ENCODE measurements at places on chromosomes 11 and 22.
A peak's percentile ranks its signal among the peaks of the same experiment; 100 is the strongest.

- no peak for DNase-seq
Observed at GRCh38 chr11:15748741-15749140, 607.6 kb downstream of the SOX6 start.

DNA sequence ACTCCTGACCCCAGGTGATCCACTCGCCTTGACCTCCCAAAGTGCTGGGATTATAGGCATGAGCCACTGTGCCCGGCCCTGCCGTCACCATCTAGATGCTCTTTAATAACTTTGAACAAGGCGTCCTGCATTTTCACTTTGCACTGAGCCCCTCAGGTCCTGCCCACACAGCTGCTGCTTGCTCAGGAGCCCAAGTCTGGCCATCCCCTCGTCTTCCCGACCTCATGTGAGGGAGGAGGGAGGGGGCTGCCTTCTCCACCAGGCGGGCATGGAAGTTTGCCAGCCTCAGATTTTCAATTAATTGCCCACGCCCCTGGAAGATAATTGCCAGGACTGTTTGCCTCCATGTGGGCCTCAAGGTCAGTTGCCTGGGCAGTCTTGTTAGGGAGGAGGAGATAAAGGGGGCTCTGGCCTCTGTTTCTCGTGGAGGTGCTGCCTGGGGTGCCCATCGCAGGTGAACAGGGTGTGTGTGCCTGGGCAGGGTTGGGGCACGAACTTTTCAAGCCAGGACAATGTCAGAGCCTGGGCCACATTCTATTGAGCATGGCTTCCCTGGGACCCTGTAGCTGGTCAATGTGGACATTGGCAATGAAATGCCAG is 27.9 kb upstream of the MYEOV start:
- no peak for DNase-seq

GRCh38 chr22:30287648-30288418 is 1.5 kb downstream of the CASTOR1 start:
- DNase-seq: peak; percentile 77

DNA sequence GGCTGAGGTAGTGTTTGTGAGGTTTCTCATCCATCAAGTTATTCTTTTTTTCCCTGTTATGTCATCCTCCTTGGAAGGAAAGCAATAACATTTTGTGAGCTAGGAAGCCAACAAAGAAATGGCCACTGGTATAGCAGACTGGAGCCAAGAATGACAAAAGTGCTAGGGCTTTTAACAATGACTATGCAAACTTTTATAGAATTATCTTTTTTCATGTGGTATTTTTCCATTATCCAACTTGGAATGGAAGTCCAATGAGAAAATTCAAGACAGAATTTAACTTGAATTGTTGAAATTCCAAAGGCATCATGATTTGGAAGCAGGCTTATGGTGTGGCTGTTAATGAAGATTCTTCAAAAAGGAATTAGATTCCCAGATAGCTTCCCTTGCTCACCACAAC is 216.4 kb upstream of the PDGFD start:
- DNase-seq: no peak

DNA sequence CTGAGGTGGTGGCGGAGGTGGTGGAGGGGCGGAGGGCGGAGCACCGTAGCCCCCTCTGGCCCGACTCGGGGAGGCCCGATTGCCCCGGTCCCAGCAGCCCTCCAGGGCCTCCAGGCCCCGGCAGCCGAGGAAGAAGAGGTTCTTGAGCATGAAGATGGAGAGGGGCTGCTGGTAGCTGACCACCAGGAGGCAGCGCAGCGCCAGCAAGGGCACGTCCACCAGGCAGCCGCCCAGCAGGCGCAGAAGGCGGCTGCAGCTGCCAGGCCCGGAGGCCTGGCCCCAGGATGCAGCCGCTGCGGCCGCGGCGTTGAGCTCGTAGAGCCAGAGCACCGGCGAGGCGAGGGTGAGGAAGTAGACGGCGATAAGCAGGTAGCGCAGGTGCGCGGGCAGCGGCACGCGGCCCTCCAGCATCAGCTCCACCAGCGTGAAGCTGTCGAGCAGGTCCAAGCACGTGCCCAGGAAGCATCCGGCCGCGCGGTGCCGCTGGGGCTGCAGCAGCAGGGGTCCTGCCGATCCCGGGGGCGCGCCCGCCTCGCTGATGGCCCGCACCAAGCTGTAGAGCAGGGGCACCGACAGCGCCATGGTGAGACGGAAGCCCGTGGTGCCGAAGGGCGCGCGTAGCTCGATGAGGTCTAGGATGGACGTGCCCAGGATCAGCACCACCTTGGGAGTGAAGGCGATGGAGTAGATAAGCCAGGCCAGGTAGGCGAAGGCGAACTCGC is 1.5 kb downstream of the TMEM121B start:
- DNase-seq: no peak

GRCh38 chr11:2120359-2121100 is 18.7 kb downstream of the IGF2 start:
- no peak for DNase-seq

GRCh38 chr22:26367402-26368245 is 61.4 kb upstream of the ASPHD2 start:
- DNase-seq: no peak

DNA sequence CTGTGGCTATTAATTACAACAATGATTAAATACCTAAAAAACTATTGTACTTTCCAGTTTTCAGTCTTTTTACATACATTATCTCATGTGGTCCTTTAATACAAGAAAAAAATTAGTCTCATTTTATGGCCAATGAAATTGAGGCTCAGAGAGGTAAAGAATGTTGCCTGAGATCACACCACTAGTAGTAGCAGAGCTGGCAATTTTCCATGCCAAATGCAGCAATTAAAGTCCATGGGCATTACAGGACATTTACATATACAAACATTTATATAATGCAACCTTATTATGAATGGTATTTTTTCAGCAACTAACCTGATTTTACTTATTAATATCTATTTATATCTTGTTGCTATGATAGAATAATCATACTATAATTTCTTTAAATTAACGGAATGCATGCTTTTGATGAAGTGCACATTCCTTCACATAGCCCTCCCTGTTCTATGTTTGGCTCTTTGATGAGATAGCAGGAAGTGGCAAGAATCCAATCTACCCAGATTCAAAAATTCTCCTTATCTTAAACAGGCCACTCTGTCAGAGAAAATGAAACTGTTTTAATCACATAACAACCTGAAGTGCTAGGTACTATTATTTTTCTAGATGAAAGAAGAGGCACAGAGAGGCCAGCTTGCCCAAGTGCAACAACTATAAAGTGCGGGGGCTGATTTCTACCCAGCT is 120.9 kb upstream of the LDLRAD3 start:
- DNase-seq: no peak

DNA sequence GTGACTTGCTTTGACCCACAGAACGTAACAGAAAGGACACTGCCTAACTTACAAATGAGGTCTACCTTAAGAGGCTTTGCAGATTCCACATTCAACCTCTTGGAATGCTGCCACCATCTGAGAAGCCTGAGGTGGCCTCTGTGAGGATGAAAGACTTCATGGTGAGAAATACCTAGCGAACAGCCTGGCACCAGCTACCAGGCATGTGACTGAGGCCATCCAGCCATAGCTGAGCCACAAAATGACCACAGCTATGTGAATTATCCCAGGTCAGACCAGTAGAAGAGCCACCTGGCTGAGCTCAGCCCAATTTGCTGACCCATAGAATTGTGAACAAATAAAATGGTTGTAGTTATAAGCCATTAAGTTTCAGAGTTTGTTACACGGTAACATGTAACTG is 37.5 kb downstream of the PPARA start:
- DNase-seq: no peak

DNA sequence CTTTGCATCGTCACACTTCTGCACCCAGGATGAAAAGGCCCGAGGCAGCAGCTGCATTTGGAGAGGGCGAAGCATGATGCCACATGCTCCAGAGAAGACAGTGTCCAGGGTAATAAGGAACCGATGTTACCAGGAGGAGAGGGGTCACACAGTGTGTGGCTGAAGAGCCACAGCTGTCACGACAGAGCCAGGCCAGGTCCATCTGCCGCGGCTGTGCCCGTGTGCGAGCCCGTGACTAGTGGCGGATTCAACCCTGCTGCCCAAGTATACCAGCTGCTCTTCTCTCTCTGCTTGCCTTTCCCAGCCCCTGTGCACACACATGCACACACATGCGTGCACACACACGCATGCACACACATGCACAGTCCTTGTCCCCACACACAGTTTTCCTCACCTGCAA is 1432.5 kb downstream of the BRD1 start:
- DNase-seq: no peak

GRCh38 chr11:132125988-132126871 is 755.8 kb downstream of the NTM start:
- no peak for DNase-seq

DNA sequence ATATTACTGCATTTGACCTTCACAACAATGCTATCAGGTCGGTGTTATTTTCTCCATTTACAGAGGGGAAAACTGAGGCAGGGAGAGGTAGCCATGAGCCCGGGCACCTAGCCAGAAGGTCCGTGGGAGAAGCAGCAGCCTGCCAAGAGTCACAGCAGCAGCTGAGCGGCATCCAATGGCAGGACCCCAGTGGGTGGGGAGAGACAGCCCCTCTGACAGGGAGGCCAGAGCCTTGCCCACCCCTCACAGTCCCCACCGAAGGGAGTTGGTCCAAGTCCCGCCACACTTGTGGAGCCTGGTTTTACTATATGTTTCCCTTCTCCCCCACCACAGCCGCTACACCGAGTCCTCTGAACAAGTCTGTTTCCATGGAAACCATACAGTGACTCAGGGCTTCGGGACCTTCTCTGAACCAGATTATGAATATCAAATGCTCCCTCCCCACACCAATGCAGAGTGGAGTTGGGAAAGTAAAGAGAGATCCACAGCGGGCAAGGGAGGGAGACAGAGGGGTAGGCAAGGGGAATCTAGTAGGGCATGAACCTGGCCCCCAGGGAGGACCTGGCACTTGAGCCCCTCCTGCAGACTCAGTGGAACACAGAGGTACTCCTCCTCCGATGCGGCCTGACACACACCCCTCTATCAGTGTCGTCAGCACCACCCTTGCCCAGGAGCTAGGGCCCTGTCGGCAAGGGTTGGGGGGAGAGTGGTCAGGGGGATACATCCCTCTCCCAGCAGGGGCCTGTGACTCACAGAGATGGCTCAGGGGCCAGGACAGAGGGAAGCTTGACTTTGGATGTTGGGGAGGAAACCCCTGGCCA is 2.5 kb downstream of the CHST1 start:
- DNase-seq: peak; percentile 73

GRCh38 chr11:126115816-126116331 is 53.2 kb upstream of the CDON start:
- DNase-seq: peak; percentile 81

DNA sequence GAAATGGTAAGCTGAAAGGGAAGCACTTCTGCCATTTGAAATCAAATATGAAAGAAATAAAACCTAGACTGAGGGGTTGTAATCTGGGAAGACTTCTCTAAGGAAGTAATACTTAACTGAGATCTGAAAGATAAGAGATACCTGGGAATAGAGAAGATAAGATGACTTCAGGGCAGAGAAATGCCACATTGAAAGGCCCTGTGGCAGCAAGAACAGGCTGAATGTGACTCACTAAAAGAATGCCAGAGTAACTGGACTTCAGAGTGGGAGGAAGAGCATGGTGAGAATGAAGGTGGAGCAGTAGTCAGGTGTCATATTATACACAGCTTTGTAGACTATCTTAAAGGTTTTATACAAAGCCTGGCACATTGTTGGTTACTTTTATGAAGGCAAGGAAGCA is 17.6 kb downstream of the CALCA start:
- no peak for DNase-seq

- DNase-seq: no peak
Observed at GRCh38 chr22:47367107-47367690, 604.7 kb downstream of the TBC1D22A start.

- DNase-seq: no peak
Observed at GRCh38 chr11:113481672-113482071, 6.5 kb upstream of the DRD2 start.

- no peak for DNase-seq
Observed at GRCh38 chr11:116400081-116400480, 372.7 kb downstream of the BUD13 start.

DNA sequence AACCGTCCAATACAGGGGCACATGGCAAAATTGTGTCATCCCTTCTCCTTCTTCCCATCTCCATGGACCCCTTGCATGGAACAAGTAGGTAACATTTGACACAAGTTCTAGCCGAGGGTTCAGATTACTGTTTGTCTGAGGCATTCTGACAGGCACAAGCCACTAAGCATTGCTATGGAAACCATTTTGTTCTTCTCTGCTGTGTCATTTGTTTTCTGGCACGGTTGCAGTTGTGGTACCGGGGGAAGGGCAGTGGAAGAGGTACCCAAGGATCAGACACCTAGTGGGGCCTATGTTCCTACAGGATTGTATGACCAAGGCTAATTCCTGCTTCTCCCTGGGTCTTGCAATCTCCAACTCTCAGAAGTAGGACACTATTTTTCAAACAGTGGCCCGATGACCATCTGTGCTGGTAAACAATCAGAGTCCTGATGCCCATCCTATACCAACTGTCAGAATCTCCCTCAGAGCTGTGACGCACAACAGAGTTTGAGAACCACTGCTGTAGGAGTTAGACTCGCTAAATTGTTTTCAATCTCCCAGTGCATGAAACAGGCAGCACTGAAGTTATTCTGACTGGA is 69.3 kb downstream of the KCNC1 start:
- no peak for DNase-seq

DNA sequence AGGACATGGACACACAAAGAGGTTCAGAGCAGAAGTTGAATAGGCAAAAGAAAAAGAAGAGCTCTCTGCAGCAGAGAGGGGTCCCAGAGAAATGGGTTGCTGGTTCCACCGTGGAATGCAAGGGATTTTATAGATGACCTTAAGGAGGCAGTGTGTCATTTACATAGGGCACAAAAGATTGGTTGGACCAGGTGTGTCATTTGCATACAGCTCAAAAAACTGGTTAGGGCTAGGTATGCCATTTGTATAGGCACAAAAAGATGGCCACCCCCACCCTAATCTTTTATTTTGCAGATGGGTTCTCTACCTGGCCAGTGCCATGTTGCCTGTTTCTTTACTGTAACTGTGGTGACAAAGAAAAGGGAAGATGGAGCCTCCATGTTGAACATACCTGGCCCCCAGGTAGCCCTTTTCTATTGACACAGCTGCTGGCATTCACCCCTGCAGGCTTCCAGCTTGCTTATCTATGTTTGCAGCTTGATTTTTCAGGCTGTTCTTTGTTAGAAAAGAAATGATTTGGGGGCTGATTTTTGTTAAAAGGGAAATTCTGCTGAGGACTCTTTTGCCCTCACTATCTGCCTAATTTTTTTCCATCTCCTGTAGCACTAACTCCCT is 3.1 kb upstream of the CAVIN3 start:
- no peak for DNase-seq

Measured in retinal pigment epithelial cell (primary cell).